ENCODE measurements at places on chromosomes 2 and 18.

- H3K4me1 ChIP-seq: peaks cover 10% of the 10 kb centered on the region
- H3K27me3 ChIP-seq: no peaks in the 10 kb centered on the region
Measured at GRCh38 chr2:148132412-148132811, 111.5 kb downstream of the MBD5 start.

DNA sequence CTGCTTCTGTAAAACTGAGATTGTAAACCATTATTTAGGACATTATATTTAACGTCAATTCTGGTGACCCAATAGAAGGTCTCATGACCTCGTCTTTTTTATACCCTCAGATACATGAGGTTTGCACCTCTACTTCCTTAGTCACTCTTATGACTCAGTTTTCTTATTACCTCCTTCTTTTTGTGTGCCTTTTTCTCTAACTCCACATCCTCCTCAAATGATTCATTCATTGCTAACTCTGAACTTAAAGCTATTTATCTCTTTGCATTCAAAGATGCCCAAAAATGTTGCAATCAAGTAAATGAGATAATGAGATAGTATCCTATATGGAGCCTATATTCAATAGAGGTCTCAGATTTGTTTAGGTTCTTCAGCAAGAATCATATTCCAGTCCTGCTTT lies 121.0 kb upstream of the KYNU start:
- H3K27ac ChIP-seq: no peak overlapping the region
- no peaks in the 10 kb centered on the region for H3K27me3 ChIP-seq
- H3K36me3 ChIP-seq: no peaks in the 10 kb centered on the region
- H3K4me3 ChIP-seq: no peak overlapping the region
- no peak for DNase-seq

- H3K4me3 ChIP-seq: no peak overlapping the region
- H3K27me3 ChIP-seq: no peaks in the 10 kb centered on the region
Measured at GRCh38 chr2:6937582-6937981, 20.4 kb downstream of the RNF144A start.

GRCh38 chr2:209633911-209634310 lies 137.7 kb upstream of the UNC80 start:
- H3K27ac ChIP-seq: no peak overlapping the region
- no peaks in the 10 kb centered on the region for H3K36me3 ChIP-seq
- no peak for DNase-seq
- no peaks in the 10 kb centered on the region for H3K27me3 ChIP-seq
- no peaks in the 10 kb centered on the region for H3K4me1 ChIP-seq

DNA sequence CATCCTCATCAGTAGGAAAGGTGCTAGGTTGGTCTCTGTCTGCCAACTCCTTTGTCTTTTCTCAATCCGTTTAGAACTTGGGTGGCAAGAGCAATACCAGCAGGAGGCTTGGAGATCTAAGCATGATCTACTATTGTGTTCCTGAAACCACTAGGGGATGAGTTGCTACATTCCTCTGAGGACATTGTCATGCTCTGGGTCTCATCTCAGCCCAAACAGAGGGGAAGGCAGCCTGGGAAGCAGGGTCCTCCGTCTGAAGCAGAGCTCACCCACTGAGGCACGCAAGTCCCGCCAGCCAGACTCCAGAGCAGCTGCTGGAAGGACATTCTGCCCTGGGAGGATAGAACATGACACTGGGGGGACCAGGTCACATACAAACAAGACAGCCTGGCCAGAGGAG lies 162.9 kb downstream of the MTCL1 start:
- no peaks in the 10 kb centered on the region for H3K36me3 ChIP-seq
- peaks cover 25% of the 10 kb centered on the region for H3K27me3 ChIP-seq
- H3K27ac ChIP-seq: no peak overlapping the region

- no peaks in the 10 kb centered on the region for H3K4me1 ChIP-seq
- H3K36me3 ChIP-seq: no peaks in the 10 kb centered on the region
- no peak overlapping the region for H3K27ac ChIP-seq
Measured at GRCh38 chr2:186135686-186136085, 350.4 kb upstream of the ZC3H15 start.

- H3K36me3 ChIP-seq: no peaks in the 10 kb centered on the region
- no peak overlapping the region for H3K27ac ChIP-seq
Measured at GRCh38 chr2:128458505-128458904, 139.8 kb upstream of the HS6ST1 start.

- DNase-seq: no peak
- H3K27me3 ChIP-seq: no peaks in the 10 kb centered on the region
Measured at GRCh38 chr2:219122202-219122980, 38.2 kb downstream of the NHEJ1 start.

DNA sequence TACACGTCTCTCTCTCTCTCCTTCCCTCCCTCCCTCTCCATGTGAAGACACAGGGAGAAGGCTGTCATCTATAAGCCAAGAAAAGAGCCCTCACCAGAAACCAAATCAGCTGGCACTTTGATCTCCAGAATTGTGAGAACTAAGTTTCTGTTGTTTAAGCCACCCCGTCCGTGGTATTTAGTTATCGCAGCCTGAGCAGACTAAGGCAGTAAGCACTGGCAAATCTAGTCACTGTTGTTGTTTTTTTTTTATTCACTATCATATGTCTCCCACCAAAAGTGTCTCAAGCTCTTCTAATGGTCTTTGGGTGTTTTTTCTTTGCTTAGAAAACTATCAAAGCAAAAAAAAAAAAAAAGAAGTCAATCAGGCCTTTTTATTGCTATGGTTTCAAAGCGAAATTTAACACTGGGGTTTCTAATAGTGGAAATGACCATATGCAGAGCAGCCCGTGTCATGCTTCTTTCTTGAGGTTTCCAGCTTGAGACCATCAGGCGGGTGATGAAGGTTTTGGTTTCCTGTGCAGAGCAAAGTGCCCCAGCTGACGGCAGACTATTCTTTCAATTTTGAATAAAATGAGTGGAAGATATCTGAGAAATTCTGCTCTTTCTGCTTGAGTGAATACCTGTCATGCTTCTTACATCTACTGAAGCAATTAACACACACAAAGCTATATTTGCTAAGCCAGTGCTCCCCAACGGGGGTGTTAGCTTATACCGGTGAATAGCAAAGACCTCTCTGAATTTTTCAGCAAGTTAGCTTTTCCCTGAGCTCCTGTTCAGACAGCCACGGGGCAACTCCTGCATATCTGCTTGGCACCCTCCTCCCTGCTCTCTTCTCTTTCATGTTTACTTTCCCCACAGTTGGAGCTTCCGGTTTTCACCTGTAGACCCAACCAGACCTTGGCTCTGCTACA lies 394.1 kb upstream of the ATP5MC3 start:
- no peak overlapping the region for H3K4me3 ChIP-seq
- H3K27me3 ChIP-seq: peaks cover 30% of the 10 kb centered on the region
- peaks cover 3% of the 10 kb centered on the region for H3K4me1 ChIP-seq
